ENCODE measurements at places on chromosomes 7 and 10.

DNA sequence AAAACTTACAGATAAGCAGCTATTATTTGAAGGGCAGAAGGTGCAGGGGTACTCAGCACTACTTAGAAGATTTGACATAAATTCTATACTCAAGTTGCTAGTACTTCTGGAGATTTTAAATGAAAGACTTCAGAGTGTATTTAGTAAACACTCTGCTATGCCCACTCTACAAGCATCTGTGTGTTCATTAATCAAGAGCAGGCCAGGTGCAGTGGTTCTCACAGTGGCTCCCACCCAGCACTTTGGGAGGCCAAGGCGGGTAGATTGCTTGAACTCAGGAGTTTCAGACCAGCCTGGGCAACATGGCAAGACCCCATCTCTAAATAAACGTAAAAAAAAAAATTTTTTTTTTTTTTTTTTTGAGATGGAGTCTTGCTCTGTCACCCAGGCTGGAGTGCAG, 38.9 kb upstream of the TOMM7 start:
- no peak for DNase-seq

- DNase-seq = no peak
These were observed 54.6 kb upstream of the NCAPG2 start for GRCh38 chr7:158759245-158759614.

DNA sequence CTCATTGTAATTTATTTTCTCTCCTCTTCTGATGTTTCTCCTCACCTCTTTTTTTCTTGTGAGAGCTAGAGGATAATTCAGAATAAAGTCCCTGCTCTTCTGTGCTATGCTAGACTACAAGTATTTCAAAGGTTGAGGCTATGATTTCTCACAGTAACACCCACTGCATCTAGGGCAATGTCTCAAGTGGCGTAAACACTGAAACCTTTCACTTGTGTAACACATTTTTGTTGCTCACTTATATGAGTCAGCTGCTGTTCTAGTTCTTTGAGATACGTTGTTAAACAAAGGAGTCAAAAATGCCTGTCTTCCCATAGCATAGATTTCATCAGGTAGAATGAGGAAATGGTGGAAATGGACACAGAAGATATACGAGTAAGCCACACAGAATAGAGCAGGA, 305.1 kb upstream of the PITRM1 start:
- no peak for DNase-seq

DNA sequence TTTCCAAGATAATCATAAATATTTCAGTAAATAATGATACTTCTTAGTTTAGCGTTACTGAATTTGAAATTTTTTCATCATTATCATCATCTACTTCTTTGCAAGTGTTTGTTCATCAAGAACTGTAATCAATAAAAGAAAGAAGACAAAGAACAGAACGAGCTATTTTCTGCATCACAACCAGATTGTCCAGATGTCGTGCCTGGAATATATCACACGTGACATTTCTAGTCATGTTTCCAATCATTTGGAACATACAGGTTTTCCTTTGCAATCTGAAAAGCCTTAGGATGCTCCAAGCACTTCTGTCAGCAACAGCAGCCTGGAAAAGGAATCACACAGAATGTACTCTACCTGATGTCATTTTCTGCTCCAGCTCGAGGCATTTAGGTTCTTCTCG, 107.4 kb downstream of the FAM107B start:
- DNase-seq = no peak

DNA sequence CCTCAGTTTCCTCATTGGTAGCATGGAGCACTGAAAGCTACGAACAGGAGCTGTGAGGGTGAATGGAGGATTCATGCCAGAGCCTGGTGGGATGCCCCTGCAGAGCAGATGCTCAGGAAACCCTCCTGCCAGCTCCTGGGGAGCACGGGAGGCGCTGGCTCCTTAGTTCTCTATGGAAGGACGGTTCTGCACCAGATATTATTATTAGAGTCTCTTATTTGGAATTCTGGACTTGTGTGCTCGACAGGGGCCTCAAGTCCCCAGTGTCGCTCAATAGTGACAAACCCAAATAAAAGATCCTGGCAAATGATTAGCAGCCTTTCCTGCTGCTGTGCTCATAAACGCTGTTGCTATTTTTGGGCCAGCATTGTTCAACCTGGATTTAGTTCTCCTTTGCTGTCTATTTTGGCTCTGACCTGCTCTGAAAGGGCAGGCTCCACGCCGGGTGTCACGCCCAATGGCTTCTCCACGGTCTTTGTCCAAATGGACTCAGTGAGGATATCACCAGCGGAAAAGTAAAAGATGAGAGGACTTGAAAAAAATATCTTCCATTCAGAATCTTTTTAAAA, 23.0 kb upstream of the KLF6 start:
- DNase-seq = peak; percentile 74

- DNase-seq = peak; percentile 50
These were observed 29.3 kb upstream of the KCNK18 start for GRCh38 chr10:117167789-117168674.

- no peak for DNase-seq
These were observed 503.3 kb downstream of the TCERG1L start for GRCh38 chr10:130808243-130808642.

DNA sequence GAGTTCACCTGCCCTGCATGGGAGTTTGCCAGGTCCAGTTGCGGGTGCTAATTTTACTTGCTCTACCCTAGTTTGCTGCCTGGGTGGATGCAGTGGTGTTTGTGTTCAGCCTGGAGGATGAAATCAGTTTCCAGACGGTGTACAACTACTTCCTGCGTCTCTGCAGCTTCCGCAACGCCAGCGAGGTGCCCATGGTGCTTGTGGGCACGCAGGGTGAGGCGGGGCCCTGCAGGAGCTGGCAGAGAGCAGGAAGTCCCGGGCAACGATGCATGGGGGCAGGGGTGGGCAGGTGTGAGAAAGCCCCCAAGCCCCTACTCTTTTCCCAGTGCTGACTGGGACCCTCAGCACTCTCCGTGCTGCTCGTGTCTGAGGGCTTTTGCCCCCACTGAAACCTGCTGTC, 31.3 kb downstream of the AGAP3 start:
- DNase-seq = no peak

- DNase-seq = no peak
These were observed 822.7 kb downstream of the PCDH15 start for GRCh38 chr10:53978301-53978700.

DNA sequence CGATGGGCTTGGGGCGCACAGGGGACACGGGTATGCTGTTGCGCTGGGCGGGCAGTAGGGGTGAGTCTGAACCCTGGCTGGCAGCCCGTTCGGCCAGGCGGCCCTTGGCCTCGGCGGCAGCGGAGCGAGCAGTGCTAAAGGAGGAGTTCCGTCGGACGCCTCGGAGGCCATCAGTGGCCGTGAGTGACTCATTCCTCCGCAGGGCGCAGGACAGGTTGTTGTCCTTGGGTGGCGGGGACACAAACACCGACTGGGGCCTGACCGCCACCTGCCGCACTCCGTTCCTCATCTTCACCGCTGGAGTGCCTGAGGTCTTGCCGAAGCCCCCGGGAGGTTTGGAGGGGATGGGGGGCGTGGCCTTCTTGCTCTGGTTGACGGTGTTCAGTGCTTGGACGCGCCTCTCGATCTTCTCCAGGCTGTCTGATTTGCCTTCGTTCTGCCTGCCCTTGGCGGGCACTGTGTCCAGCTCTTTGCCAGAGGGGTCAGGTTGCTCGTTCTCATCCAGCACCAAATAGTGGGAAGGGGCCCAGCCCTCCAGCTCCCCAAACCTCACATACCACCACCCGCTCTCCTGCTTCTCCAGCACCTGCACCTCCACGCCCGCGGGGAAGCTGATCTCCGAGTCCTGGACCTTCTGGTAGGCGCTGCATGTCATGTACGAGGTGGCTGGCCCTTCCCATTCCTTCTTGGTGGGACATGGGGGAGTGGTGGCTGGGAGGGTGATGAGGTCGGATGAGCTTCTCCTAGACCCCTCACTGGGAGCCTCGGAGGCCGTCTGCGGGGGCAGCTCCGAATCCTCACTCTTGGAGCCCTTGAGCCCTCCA, 108.7 kb downstream of the NEURL1 start:
- DNase-seq = no peak

GRCh38 chr10:37269554-37270256, 144.3 kb downstream of the ANKRD30A start:
- no peak for DNase-seq

- no peak for DNase-seq
These were observed 2.6 kb upstream of the ZPBP start for GRCh38 chr7:50095634-50096033.

DNA sequence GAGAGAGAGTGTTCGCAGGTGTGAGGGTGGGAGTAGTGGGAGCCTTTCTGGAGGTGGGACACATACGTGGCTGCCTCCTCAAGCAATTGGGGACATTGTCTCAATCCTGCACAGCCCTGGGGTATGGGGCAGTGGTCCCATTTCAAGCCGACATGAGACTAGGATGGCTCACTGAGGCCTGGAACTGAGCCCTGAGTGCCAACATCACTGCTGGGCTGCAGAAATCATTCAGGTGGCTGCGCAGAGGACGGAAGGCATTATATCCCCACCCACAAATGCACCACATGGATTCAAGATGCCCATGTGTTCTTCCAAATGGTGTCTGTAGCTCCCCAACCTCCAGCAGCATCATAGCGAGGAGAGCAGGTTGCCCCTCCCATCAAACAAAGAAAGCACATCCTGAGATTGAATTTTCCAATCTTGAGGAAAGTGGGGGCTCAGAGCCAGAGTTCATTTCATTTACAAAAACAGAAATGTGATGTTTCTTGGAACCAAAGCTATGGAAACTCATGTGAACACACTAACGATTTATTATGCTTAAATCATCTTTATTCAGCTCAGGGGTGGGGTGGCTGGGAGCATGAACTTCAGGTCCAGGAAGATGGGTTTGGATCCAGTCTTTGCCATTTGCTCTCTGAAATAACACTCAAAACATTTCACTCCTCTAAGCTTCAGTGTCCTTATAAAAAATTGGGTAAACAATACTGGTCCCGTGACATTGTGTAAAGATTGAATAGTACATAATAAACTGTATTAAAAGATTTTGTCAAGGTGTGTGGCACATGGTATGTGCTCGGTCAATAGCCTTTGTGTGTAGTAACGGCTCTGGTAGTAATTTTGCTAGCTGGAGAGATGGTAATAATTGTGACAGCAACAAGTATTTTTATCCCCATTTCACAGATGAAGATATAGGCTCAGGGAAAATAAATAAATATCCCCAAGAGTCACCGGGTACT, 4.6 kb downstream of the SFTPA2 start:
- DNase-seq = no peak

- no peak for DNase-seq
These were observed 379.7 kb upstream of the AUTS2 start for GRCh38 chr7:69218576-69218975.

DNA sequence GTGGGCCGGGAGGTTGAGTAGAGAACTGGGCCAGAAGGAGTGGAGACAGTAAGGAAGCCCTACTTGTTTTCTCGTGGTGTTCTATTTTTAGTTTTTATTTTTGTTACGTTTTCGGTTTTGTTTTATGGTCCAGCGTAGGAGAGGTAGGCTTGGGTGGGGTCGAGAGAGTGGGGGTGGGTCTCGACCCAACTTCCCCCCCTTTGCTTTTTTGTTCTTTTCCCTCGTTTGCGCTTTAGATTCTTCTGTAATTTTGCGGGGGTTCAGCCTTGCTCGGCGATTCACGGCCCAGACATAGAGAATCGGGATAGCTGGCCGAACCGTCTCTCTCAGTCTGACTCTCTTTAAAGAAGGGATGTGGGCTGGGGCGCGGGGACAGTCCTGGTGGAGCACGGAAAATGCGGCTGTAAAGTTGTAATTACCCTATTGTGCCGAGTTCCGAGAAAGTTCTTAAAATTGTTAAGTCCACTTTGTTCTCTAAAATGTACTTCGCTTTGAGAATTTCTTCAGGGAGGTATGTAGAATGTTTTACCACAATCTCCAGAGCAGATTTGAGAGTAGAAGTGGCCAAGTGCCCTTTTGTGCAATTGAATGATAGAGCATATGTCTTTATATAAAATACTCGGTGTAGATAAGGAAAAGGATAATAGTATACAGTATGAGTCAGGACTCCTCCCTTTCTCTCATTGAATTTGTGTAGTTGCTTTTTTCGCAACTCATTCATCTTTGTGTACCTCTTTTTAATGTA, 816 bp downstream of the DMTF1 start:
- DNase-seq = peak; percentile 27

- no peak for DNase-seq
These were observed 16.2 kb downstream of the STX1A start for GRCh38 chr7:73703225-73703624.

GRCh38 chr10:35035606-35036005, 54.5 kb downstream of the CUL2 start:
- no peak for DNase-seq

GRCh38 chr10:28897617-28898464, 220.5 kb downstream of the BAMBI start:
- DNase-seq = no peak

DNA sequence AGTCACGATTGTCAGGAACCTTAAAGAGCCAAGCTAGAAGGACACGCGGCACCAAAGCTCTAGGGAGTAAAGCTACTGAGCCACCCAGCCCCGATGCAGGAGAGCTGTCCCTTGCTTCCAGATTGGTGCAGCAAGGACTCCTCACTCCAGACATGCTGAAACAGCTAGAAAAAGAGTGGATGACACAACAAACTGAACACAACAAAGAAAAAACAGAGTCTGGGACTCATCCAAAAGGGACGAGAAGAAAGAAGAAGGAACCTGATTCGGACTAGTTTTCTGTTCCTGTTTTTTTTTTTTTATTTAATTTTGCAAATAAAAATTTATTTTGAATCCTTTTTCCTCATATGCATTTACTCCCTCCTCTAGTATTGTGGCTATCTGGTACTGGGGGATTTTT, 11.4 kb upstream of the HKDC1 start:
- no peak for DNase-seq

DNA sequence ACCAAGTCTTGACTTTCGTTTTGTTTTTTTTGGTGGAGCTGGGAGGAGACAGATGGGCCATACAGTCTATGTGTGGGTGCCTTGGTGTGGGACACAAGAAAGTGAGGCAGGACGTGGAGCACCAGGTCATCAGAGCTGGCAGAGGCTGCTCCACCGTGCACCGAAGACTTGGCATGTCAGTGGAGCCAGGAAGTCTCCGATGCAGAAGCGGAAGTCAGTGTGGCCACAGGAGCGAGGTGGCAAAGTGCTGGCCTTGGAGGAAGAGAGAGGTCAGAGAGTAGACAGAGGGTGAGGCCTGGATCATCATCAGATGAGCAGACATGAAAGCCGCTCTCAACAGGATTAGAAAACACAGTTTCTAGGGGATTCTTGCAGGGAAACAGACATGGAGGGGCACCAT, 116.8 kb downstream of the MGMT start:
- no peak for DNase-seq

DNA sequence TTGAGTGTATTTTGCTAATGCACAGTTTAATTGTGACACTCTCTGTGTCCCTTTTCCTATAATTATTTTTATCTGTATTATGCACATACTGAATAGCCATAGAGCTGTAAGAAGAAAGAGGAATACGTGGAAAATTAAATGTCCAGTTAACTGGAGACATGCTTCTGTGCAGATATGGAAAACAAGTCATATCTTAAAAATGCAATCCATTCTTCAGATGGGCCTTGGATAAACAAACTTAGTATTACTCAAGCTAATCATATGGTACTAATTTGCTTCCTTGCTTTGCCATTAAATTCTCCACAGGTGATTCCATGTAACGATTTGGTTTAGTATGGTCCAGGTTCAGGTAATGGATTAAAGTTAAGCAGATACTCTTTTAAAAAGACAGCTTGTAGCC, 201.2 kb upstream of the CELF2 start:
- no peak for DNase-seq
